Ureter (tissue), 1 donor: ENCODE measurements at places on chromosomes 2 and 18. TPM values are rescaled to one million over a fixed set of nuclear protein-coding genes. Genes with fewer than 3 reads are reported as not detected.

The STK36 gene
- 55.4 TPM for total RNA-seq

The NEU4 gene
- 0.49 TPM for total RNA-seq

The REG3A gene
- not detected for total RNA-seq

The KLHL14 gene
- 0.29 TPM for total RNA-seq

The ABCB11 gene
- 0.18 TPM for total RNA-seq

The FOXD4L1 gene
- 0.39 TPM for total RNA-seq

The EVX2 gene
- total RNA-seq, result not detected

The NLRC4 gene
- 0.65 TPM for total RNA-seq

The IL36B gene
- not detected for total RNA-seq

The TTC31 gene
- total RNA-seq, result 22.5 TPM

The ESPNL gene
- total RNA-seq, result 2.4 TPM

The FLACC1 gene
- total RNA-seq, result 4.4 TPM

The IL36RN gene
- not detected for total RNA-seq

The STAT4 gene
- 5.3 TPM for total RNA-seq

The ZBTB7C gene
- 72.1 TPM for total RNA-seq

The CD8B2 gene
- 0.65 TPM for total RNA-seq

The NCOA1 gene
- total RNA-seq, result 69.9 TPM

The CDKL4 gene
- 0.44 TPM for total RNA-seq

The CRYGD gene
- not detected for total RNA-seq

The SPATA3 gene
- not detected for total RNA-seq

The CFAP65 gene
- not detected for total RNA-seq

The LIPG gene
- total RNA-seq, result 6.2 TPM

The PTCD3 gene
- 125 TPM for total RNA-seq

The SERPINB13 gene
- not detected for total RNA-seq

The MTLN gene
- total RNA-seq, result 61.5 TPM

The RAD51AP2 gene
- not detected for total RNA-seq

The DSC2 gene
- 5.1 TPM for total RNA-seq

The C18orf63 gene
- total RNA-seq, result not detected

The ASB18 gene
- total RNA-seq, result not detected

The ERICH2 gene
- total RNA-seq, result 1.4 TPM

The SIX3 gene
- not detected for total RNA-seq

The KCNJ3 gene
- total RNA-seq, result 1.4 TPM

The CCDC121 gene
- 5.3 TPM for total RNA-seq

The HOXD9 gene
- total RNA-seq, result 19.8 TPM

The PLA2R1 gene
- 19.0 TPM for total RNA-seq

The SERPINB4 gene
- total RNA-seq, result not detected

The TMEM198 gene
- 6.0 TPM for total RNA-seq

The ALPG gene
- not detected for total RNA-seq

The NRP2 gene
- total RNA-seq, result 55.8 TPM

The CDK15 gene
- total RNA-seq, result 2.3 TPM

The CCDC148 gene
- total RNA-seq, result 3.4 TPM

The STARD6 gene
- total RNA-seq, result not detected

The NRBP1 gene
- total RNA-seq, result 71.7 TPM

The DLX2 gene
- not detected for total RNA-seq

The SGPP2 gene
- 45.8 TPM for total RNA-seq
